ENCODE measurements at places on chromosomes 11 and 22.

DNA sequence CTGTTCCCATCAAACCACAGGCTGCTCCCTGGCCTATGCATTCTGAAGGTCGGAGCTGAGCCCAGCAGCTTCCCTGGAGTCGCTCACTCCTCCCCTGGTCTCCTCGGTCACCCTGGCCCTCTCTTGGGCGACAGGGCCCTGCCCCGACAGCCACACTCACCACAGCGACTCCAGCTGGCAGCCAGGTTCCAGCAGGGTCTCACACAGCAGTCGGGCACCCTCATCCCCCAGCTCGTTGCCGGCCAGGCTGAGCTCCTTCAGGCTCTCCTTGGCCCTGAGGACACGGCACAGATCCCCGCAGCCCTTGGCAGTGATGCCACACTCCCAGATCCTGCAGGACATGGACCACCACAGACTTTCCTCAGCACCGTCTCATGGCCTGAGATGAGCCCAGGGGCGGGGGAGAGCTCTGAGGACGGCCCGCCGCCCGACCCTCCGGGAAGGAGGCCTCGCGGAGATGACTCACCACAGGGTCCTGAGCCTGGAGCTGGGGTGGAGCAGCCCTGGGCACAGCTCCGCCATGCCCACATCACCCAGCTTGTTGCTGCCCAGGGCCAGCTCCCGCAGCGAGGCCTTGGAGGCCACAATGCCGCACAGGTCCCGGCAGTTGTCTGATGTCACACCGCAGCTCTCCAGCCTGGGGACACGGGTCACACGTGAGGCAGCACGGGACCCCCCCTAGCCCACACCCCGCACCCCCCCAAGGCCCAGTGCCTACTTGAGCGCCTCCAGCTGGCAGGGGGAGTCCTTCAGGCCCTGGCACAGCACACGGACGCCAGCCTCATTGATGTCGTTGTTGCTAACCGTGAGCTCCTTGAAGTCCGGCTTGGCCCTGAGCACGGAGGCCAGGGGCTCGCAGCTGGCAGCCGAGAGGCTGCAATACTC is 8.5 kb downstream of the RNH1 start:
- DNase-seq = no peak

DNA sequence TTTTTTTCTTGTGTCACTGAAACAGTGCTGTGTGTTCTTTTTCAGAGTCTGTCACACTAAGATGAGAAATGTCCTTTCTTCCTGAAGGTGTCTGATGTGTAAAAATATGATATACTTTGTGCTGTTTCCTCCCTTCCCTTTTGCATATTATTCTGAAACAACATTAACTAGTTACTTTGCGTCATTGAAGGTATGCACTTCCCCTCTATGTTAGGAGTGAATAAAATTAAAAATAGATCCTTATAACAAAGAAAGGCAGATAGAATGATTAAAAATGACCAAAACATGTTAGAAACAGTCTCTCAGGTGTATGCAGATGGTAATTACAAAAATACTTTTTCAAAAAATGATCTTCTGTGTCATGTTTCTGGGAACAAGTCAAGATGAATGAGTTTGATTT is 1.6 kb upstream of the RAB30 start:
- DNase-seq = no peak

DNA sequence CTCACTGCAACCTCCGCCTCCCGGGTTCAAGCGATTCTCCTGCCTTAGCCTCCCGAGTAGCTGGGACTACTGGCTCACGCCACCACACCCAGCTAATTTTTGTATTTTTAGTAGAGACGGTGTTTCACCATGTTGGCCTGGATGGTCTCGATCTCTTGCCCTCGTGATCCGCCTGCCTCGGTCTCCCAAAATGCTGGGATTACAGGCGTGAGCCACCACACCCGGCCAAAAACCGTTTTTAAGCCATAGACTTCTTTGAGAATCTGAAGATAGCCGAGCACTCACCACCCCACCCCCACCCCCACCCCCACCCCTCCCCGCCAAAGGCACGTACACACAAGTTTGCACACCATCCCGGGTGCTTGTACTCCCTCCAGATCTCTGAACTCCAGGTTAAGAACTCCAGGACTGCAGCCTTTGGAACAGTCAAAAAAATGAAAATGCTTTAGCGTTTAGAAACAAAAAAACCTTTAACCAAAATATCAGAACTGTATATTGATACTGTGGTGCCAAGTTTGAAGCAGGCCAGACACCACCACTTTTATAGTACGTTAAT is 1.5 kb downstream of the CRKL start:
- DNase-seq = no peak

GRCh38 chr11:70811483-70811882 is 413.2 kb downstream of the CTTN start:
- no peak for DNase-seq

- DNase-seq = no peak
These were observed 21.1 kb upstream of the PLET1 start for GRCh38 chr11:112281726-112282125.

DNA sequence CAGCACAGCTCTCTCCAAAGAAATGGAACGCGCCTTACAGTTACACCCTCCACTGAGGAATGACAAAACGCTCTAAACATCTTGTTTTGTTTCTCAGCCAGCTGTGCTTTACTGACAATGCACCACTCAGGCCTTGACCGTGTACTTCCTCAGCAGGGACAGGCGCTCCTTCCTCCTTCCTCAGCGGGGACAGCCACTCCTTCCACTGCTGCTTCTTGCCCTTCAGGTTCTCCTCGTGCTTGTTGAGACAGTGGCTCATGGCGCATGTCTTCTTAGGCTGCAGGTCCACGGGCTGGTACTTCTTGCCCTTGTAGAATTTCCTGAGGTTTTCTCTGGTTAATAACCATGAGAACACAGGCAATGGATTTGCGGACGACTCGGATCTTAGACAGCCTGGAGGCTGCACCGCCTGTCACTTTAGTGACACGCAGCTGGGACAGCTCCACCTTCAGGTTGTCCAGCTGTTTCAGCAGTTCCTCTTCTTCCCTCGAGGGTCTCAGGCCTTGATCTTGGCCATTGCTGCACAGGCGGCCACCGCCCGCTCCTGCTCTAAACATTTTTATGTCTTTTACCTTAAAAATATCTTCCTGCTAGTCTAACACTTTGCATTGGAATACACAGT is 613.8 kb downstream of the BRD1 start:
- no peak for DNase-seq

DNA sequence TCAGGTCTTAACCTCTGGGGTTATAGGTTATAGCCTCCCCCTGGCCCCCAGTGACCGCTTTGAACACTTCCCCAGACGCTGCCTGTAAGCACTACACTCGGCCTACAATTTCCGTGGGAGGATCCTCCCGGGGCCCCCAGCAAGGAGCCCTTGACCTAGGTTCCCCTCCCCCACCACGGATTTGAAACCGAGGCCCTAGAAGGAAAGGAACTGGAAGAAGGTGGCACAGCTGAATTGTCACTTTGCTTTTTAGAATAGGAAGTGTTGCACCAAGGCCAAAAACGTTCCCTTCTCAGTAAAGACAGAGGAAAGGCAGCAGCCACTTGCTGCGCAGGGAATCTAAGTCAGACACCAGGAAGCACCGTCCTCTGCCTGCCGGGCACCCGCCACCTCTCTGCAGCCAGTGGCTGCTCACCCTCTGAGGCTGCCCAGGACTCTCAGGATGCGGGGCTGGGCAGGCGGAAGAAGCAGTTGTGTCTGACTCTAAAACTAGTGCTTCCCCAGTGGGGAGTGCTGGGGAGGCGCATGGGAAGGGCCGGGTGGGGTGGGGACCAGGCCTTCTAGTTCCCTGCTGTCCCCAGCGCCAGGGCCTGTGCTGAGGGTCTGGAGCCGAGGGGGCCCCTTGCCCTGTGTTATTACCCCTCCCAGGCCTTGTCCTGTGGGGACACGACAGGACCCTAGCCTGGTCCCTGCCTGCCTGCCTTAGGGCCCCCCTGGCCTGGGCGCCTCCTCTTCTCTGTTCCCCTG is 7.9 kb upstream of the FLRT1 start:
- peak; percentile 44 for DNase-seq

DNA sequence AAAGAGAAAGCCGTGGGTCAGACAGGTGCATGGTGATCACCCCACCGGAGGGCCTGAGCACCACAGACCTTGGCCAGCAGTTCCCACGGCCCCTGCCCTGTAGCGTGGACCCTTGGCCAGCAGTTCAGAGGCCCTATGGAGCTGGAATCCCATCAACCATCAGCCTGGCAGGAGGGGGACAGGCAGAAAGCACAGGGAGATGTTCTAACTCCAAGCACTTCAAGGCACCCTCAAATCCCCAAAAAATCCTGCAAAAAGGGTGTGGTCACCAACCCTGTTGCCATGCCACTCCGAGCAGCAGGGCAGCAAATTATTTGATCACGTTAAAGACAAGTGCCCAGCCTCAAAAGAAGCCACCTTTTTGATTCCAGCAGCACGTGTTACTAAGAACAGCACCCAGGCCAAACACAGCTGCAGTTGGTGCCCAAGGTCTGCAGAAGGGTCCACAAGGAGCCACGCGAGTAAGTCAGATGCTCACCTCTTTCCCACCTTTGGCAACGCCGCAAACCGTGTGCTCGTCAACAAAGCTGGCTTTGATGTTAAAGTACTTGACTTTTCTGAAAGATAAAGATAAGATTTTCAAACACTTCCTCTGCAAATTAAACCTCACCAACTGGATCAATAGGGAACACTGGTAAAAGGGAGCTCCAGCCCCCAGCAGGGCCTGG is 26.2 kb upstream of the COMT start:
- DNase-seq = no peak

GRCh38 chr11:125903711-125904659 is at the start of gene DDX25:
DDX25 (plus strand) TSS chr11:125904508; CDS start chr11:125904518, 10 bp downstream.
- no peak for DNase-seq

DNA sequence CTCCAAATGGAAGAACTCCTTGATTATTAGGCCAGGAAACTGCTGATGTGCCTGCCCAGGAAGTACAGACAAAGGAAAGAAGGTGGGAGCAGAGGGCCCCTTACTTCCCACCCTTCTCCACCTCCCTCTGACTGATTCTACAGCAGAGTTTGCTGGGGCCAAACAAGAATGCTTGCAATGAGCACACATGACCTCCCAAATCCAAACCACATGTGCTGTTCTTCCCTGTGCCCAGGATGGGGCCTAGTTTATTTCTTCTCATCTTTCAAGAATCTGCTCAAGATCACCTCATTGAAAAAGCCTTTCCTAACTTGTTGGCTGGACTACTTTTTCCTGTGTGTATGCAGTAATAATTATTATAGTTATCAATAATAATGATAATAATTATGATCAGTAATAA is 286.1 kb downstream of the RAB38 start:
- no peak for DNase-seq

Measured in inflammatory macrophage treated with lipopolysaccharide for 1 hour (primary cell).